Pancreas (tissue), 10 donors: ENCODE measurements at places on chromosomes 6 and 20. TPM values are rescaled to one million over a fixed set of nuclear protein-coding genes. Genes with fewer than 3 reads are reported as not detected.

The GJA10 gene
- not detected for polyA plus RNA-seq

The ATP9A gene
- 15.5 TPM for polyA plus RNA-seq

The EEF1A2 gene
- 28.2 TPM for polyA plus RNA-seq

The SLC32A1 gene
- not detected for polyA plus RNA-seq

The SLC52A3 gene
- polyA plus RNA-seq, result 2.1 TPM

The CDSN gene
- 0.08 TPM for polyA plus RNA-seq

DNA sequence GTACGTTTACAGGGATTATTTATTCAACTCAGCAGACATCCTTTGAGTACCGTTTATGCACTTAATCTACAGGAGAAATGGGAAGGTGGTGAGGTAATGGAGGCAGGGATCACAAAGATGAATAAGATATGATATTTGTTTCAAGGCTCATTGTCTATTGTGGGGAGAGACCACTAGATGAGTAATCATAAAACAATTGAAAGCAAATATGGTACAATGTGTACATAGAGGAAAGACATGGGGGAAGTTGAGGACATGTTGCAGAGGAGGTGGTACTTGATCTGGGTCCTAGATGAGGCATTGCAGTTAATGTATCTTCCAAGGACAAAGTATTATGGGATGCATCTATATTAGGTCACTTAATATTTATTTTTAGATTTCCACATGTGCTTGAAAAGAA, 13.7 kb upstream of the CDC5L start:
- no peak for DNase-seq

- DNase-seq, result no peak
Observed at GRCh38 chr6:27168586-27169443, 78.7 kb upstream of the PRSS16 start.

DNA sequence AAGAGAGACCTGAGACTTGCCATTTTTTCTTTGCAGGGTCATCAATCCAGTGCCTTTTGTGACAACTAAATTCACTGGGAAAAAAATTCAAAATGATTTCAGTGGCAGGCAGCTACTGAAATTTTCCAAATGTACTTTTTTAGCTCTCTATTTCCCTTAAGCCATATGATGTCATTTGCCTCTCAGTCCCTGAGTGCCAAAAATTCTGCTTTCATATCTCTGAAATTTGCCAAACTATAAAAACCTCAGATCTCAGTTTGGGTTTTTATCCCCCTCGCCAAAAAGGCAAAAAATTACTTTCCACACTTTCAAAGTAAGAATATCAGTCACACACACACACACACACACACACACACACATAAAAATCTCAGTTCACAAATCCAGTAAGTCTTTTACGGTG, 651.3 kb upstream of the ARID1B start:
- no peak for DNase-seq

- no peak for DNase-seq
Observed at GRCh38 chr6:12228447-12229146, 61.6 kb upstream of the EDN1 start.

- no peak for DNase-seq
Observed at GRCh38 chr6:44485601-44486401, 98.3 kb downstream of the CDC5L start.

- no peak for DNase-seq
Observed at GRCh38 chr6:69732640-69733039, 64.2 kb downstream of the LMBRD1 start.
